AG04449 (cell line): ENCODE measurements at places on chromosomes 2 and 18.

- peak; percentile 9 for DNase-seq
Measured at GRCh38 chr18:12442946-12443345, 35.2 kb downstream of the PRELID3A start.

GRCh38 chr18:48181857-48182256 lies 227.3 kb downstream of the ZBTB7C start:
- DNase-seq, result no peak

DNA sequence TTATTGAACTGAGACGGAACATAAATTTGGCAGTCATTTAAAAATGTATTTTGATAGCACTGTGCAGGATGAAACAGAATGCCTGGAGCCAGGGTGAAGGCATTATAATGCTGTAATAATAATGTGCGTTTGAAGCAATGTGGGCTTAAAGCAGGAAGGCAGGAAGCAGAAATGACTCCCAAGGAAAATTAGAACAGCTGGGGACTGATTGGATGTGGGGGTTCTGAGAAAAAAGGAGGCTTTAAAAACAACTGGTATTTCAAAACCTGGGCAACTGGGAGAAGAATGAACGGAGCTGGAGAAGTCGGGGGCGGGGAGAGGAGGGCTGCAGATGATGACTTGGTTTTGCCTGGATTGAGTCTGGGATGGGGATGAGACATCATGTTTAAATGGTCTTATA lies 12.6 kb downstream of the FAM124B start:
- no peak for DNase-seq

DNA sequence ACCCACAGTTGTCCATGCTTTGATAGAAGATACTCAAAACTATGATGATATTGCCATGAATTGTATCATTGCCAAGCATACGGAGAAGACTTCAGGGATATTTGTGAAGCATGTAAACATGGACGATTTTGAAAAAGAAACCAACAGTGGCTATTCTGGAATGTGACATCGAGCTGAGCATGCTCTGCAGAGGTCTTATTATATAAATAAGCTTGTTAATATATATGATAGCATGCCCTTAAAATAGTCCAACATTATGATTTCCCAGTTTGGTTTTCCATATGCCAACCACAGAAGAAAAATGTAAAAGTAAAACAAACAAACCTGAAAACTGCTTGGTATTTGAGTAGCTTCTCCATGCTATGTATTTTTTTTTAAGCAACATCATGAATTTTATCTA lies 159.1 kb downstream of the LNPK start:
- DNase-seq, result no peak

DNA sequence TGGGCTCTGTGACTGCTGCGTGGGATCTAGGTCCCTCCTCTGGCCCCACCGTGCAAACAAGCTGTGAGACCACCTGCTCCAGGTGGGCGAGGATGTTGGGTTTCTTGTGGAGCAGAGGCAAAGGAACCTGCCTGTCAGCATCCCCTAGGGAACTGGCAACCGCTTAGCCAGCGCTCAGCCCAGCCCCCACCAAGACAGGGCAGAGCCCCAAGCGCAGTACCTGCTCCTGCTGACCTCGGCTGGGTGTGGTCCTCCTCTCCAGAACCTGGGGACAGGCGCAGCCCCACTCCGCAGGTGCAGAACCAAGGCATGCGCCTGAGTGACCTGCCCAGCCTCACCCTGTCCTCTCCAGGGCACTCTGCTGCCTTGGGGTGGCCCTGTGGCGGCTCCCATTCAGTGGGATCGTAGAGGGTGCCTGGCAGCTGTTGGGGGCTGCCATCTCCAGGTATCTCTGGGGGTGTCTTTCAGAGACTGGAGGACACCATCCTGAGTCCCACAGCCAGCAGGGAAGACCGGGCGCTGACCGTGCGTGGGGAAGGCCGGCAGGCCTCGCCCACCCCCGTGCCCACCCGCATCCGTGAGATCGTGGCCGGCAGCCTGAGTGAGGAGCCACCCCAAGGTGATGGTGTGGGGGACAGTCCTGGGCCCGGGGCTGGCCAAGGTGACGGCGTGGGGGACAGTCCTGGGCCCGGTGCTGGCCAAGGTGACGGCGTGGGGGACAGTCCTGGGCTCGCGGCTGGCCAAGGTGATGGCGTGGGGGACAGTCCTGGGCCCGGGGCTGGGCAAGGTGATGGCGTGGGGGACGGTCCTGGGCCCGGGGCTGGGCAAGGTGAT lies 12.3 kb downstream of the CROCC2 start:
- DNase-seq, result no peak

GRCh38 chr2:42233976-42234441 lies 64.9 kb downstream of the EML4 start:
- DNase-seq, result peak; percentile 57

DNA sequence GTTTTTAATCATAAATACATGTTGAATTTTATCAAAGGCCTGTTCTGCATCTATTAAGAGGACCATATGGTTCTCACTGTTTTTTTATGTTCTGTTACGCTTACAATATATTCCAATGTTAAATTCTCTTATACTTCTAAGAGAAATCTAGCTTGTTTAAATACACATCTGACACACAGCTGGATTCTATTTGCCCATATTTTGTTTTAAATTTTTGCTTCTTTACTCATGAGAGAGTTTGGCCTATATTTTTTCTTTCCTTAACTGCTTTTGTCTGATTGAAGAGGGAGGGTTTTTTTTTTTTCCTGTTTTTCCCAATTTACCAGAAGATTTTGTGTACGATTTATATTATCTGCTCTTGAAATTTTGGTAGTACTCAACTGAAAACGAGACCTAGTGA lies 34.9 kb downstream of the RNF144A start:
- no peak for DNase-seq

DNA sequence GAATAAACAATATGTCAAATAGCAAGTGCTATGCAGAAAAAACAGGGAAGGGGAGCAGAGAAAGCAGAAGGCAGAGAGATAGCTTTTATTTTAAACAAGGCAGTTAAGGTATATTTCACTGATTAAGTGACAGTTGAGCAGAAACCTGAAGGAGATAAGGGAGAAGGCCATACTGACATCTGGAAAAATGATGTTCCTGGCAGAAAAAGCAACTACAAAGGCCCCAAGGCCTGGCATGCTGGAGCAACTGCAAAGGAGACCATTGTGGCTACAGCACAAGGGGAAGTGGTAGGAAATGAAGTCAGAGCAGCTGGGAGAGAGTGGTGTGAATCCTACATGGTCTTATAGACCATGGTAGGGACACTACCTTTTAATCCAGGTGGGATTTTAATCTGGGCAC lies 8.9 kb upstream of the PCBP1 start:
- no peak for DNase-seq

GRCh38 chr2:149050188-149050587 lies 11.7 kb downstream of the LYPD6B start:
- peak; percentile 44 for DNase-seq

DNA sequence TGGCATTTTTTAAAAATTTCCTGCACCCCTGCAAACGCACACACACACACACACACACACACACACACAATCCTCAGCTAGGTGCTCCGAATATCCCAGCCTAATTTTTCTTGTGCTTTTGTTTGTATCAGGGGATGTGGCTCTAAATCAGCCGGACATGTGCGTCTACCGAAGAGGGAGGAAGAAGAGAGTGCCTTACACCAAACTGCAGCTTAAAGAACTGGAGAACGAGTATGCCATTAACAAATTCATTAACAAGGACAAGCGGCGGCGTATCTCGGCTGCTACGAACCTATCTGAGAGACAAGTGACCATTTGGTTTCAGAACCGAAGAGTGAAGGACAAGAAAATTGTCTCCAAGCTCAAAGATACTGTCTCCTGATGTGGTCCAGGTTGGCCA lies 1.8 kb downstream of the HOXD13 start:
- no peak for DNase-seq

- no peak for DNase-seq
Measured at GRCh38 chr18:30658306-30658705, 384.2 kb downstream of the DSC3 start.

DNA sequence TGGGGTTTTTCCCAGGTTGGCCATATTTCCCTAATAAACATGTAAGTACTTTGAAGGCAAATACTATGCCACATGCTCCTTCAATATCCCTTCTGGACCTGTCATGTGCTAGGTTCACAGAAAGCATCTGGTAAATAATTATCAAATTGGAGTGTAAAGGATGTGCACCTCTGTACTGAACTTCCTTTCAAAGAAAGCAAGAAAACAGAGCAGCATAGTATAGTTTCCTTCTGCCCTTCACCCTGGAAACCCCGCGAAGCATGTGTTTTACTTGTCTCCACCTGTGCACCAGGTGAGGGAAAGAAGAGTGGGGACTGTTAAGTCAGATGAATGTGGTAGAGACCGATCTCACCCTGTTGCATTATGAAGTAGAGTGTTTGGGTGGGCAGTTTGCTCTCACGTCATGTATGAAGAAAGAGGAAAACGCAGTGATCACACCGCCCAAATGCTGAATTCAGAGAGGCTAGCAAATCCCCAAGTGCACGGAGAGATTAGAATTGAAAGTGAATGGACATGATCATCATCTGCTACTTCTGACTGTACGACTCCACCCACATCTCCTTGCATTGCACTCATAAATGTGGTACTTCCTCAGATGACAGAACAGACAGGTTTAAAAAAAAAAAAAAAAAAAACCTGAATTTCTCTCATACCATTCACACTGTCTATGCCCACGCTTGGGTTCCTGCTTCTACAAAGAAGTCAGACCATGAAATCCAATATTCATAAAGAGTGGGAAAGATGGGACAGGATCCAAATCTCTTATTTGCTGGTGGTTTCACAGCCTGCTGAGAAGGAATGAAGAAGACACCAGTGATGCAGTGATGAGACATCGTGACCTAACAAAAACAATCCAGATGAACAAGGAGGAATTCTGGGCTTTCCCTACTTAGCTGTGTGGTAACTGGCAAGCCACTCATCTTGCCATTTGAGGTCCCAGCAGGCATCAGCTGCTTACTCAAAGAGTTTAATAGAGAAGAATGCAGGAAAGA lies 448.6 kb downstream of the BCL11A start:
- no peak for DNase-seq
